Progenitor cell of endocrine pancreas (in vitro differentiated cells): ENCODE measurements at places on chromosomes 2 and 18.
A peak's percentile ranks its signal among the peaks of the same experiment; 100 is the strongest.

- no peak overlapping the region for H3K27ac ChIP-seq
- peak overlapping the region; percentile 70 for H3K4me3 ChIP-seq
- DNase-seq: no peak
- peaks cover 34% of the 10 kb centered on the region for H3K4me1 ChIP-seq
Measured at GRCh38 chr2:241357531-241357930, 1.4 kb downstream of the FARP2 start.

- peak overlapping the region; percentile 100 for H3K27ac ChIP-seq
- H3K36me3 ChIP-seq: peaks cover 8% of the 10 kb centered on the region
- H3K4me1 ChIP-seq: peaks cover 26% of the 10 kb centered on the region
Measured at GRCh38 chr18:12701161-12701560, 1.4 kb downstream of the CEP76 start.

- H3K4me3 ChIP-seq: peak overlapping the region; percentile 16
- no peaks in the 10 kb centered on the region for H3K27me3 ChIP-seq
Measured at GRCh38 chr2:75666911-75667310, 20.3 kb downstream of the MRPL19 start.

DNA sequence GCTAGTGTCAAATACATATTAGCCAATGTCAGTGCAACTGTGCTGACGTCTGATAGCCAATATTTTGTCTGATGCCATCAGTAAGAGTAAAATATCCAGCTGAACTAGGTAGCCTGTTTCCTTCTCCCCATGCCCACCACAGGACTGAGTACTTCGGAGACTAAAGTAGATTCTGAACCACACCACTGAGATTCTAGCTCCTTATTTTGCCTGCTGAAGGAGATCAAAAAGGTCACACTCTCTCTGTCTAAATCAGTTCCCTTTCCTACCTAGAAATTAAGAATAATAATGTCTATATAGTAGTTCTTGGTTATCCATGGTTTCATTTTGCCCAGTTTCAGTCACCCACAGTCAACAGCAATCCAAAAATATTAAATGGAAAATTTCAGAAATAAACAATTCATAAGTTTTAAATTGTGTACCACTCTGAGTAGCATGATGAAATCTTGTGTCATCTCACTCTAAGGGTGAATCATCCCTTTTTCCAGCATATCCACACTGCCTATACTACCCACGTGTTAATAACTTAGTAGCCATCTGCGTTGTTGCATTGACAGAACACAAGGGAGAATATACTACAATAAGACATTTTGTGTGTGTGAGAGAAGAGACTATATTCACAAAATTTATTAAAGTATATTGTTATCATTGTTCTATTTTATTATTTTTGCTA is 1043.3 kb upstream of the PIK3C3 start:
- no peak overlapping the region for H3K27ac ChIP-seq
- no peak overlapping the region for H3K4me3 ChIP-seq
- DNase-seq: no peak
- H3K36me3 ChIP-seq: no peaks in the 10 kb centered on the region
- no peaks in the 10 kb centered on the region for H3K4me1 ChIP-seq

DNA sequence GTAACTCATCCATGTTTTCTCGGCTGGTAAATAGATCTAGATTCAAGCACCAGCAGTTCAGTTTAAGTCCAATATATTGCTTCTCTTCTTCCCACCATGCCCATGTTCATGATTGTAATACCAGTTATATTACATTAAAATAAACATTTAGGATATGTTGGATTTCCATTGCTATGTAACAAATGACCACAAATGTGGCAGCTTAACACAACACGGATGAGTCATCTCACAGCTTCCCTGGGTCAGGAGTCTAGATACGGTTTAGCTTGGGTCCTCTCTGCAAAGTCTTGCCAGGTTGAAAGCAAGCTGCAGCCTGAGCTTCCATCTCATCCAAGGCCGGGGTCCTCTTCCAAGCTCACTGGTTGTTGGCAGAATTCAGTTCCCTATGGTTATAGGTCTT is 39.4 kb upstream of the SMAD2 start:
- H3K27ac ChIP-seq: no peak overlapping the region
- peaks cover 5% of the 10 kb centered on the region for H3K36me3 ChIP-seq
- peaks cover 3% of the 10 kb centered on the region for H3K27me3 ChIP-seq
- no peak overlapping the region for H3K4me3 ChIP-seq
- no peak for DNase-seq

GRCh38 chr2:12479065-12479601 is 237.6 kb upstream of the TRIB2 start:
- H3K27me3 ChIP-seq: no peaks in the 10 kb centered on the region
- DNase-seq: no peak
- no peaks in the 10 kb centered on the region for H3K36me3 ChIP-seq
- H3K27ac ChIP-seq: no peak overlapping the region
- peaks cover 5% of the 10 kb centered on the region for H3K4me1 ChIP-seq

DNA sequence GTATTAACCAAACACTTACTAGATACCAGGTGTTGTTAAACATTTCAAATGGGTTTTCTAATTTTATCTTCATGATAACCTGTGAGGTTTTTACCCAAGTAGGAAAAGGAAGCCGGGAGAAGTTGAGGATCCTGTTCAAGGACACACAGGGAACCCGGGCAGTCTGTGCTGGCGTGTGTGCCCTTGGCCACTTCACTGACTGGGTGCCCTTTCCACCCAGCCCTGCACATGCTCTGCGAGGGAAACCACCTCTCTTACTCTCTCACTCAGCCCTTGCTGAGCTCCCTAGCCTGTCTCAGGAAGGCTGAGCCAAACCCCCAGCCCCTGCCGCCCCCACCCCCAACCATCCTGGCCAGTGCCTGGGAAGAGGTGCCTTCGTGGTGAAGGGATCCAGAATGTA is 51.8 kb downstream of the TEX44 start:
- H3K4me3 ChIP-seq: no peak overlapping the region
- H3K27ac ChIP-seq: no peak overlapping the region
- no peaks in the 10 kb centered on the region for H3K36me3 ChIP-seq
- H3K27me3 ChIP-seq: no peaks in the 10 kb centered on the region
- H3K4me1 ChIP-seq: no peaks in the 10 kb centered on the region

GRCh38 chr2:70822843-70823242 is 2.4 kb upstream of the CLEC4F start:
- DNase-seq: no peak
- H3K4me3 ChIP-seq: no peak overlapping the region
- no peaks in the 10 kb centered on the region for H3K36me3 ChIP-seq
- no peaks in the 10 kb centered on the region for H3K4me1 ChIP-seq
- peaks cover 45% of the 10 kb centered on the region for H3K27me3 ChIP-seq

GRCh38 chr2:226333388-226333787 is 466.2 kb downstream of the IRS1 start:
- peaks cover 3% of the 10 kb centered on the region for H3K4me1 ChIP-seq
- no peaks in the 10 kb centered on the region for H3K27me3 ChIP-seq
- H3K27ac ChIP-seq: no peak overlapping the region
- H3K4me3 ChIP-seq: no peak overlapping the region
- H3K36me3 ChIP-seq: no peaks in the 10 kb centered on the region
- no peak for DNase-seq

GRCh38 chr2:110946902-110947301 is 173.8 kb upstream of the BCL2L11 start:
- H3K27me3 ChIP-seq: peaks cover 2% of the 10 kb centered on the region
- no peaks in the 10 kb centered on the region for H3K36me3 ChIP-seq
- H3K4me3 ChIP-seq: no peak overlapping the region
- DNase-seq: no peak
- peaks cover 4% of the 10 kb centered on the region for H3K4me1 ChIP-seq
- no peak overlapping the region for H3K27ac ChIP-seq

GRCh38 chr2:20111311-20112131 is 60.1 kb upstream of the LAPTM4A start:
- H3K4me3 ChIP-seq: no peak overlapping the region
- H3K27ac ChIP-seq: no peak overlapping the region

GRCh38 chr2:177430411-177430810 is 37.8 kb downstream of the AGPS start:
- no peaks in the 10 kb centered on the region for H3K27me3 ChIP-seq
- H3K4me3 ChIP-seq: no peak overlapping the region
- H3K27ac ChIP-seq: no peak overlapping the region
- peaks cover 75% of the 10 kb centered on the region for H3K36me3 ChIP-seq
- no peak for DNase-seq

DNA sequence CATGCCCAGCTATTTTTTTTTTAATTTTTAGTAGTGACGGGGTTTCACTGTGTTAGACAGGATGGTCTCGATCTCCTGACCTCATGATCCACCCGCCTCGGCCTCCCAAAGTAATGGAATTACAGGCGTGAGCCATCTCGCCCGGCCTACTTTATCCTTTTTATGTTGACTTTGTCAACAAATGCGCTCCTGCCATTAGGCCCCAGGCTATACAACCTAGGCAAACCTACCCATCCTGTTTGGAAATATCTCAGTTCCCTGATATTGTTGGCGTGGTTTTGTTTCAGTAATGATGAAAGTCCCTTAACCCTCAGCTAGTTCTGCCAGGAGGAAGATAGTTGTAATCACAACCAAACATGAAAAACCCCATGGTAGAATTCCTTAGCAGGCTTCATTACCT is 249.4 kb upstream of the SOX11 start:
- H3K4me1 ChIP-seq: no peaks in the 10 kb centered on the region
- no peak overlapping the region for H3K27ac ChIP-seq
- no peak overlapping the region for H3K4me3 ChIP-seq
- DNase-seq: no peak

DNA sequence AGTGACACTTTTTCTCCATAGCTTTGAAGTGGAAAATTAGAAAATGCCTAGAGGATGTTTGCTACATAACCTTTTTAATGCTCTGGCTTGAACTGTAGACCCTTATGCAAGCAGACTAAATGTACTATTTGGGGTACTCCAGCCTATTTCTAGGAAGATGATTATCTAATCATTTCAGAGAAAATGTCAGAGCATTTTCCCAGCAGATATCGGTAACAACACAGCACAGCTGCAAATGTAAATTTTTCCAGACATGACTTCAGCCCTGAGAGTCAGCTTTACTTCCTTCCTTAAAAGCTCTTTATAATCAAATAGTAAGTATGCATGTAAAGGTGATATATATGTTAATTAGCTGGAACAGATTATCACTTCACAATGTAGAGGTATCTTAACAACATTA is 1647.1 kb downstream of the SUCLG1 start:
- no peak overlapping the region for H3K27ac ChIP-seq
- no peaks in the 10 kb centered on the region for H3K27me3 ChIP-seq
- no peak overlapping the region for H3K4me3 ChIP-seq
- H3K36me3 ChIP-seq: no peaks in the 10 kb centered on the region

GRCh38 chr2:219713110-219713509 is 85.7 kb downstream of the SLC4A3 start:
- H3K36me3 ChIP-seq: no peaks in the 10 kb centered on the region
- no peak overlapping the region for H3K4me3 ChIP-seq
- H3K4me1 ChIP-seq: no peaks in the 10 kb centered on the region
- peaks cover 10% of the 10 kb centered on the region for H3K27me3 ChIP-seq
- no peak for DNase-seq

DNA sequence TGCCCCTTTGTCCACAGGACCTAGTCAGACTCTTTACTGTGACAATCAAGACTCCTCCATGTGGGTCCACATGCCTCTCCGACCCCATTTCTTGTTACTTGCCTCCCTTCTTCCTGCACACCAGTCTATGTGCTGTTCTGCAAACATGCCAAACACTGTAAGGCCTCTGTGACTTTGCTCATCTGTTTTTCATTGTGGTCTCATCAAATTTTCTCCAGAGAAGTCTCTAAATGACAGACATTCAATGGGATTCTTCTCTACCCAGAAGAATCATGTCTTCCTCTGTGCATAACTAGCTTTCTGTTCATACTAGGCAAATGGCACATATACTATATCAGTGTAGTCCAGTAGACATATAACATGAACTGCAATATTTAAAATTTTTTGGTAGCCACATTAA is 43.0 kb upstream of the KCNE4 start:
- DNase-seq: no peak
- H3K4me3 ChIP-seq: no peak overlapping the region
- peaks cover 2% of the 10 kb centered on the region for H3K27me3 ChIP-seq
- H3K36me3 ChIP-seq: no peaks in the 10 kb centered on the region
- no peak overlapping the region for H3K27ac ChIP-seq

GRCh38 chr2:3475771-3476170 is 43.6 kb downstream of the ADI1 start:
- no peak overlapping the region for H3K4me3 ChIP-seq
- no peaks in the 10 kb centered on the region for H3K27me3 ChIP-seq
- H3K4me1 ChIP-seq: no peaks in the 10 kb centered on the region

GRCh38 chr2:172437419-172438341 is 10.3 kb downstream of the ITGA6 start:
- H3K36me3 ChIP-seq: peaks cover 1% of the 10 kb centered on the region
- H3K4me3 ChIP-seq: no peak overlapping the region
- no peak overlapping the region for H3K27ac ChIP-seq
- DNase-seq: no peak
- no peaks in the 10 kb centered on the region for H3K27me3 ChIP-seq

- H3K36me3 ChIP-seq: peaks cover 33% of the 10 kb centered on the region
- no peaks in the 10 kb centered on the region for H3K27me3 ChIP-seq
- no peak for DNase-seq
- H3K4me3 ChIP-seq: no peak overlapping the region
- no peaks in the 10 kb centered on the region for H3K4me1 ChIP-seq
Measured at GRCh38 chr2:3222636-3223035, 155.0 kb downstream of the EIPR1 start.

DNA sequence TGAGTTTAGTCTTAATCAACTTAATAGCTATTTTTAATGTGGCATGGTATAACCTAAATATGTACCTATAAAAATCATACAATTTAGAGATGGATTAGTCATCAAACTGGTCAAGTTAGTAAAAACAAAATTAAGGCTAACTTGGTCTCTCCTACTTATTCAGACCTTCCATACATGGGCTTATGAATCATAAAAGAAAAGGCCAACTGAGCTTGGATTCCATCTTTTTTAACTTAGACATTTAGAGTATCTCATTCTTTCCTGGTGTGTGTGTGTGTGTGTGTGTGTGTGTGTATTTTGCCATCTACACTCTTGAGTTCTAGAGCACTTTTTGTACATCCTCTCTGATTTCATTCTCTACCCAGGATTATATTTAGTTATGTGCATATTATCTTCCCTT is 637.5 kb downstream of the PLCL1 start:
- DNase-seq: no peak
- no peak overlapping the region for H3K27ac ChIP-seq
- H3K4me1 ChIP-seq: no peaks in the 10 kb centered on the region
- H3K4me3 ChIP-seq: no peak overlapping the region
- H3K27me3 ChIP-seq: no peaks in the 10 kb centered on the region
